ENCODE measurements at places on chromosomes 4 and X.

- H3K27ac ChIP-seq, result peak overlapping the region; percentile 50
- H3K27me3 ChIP-seq, result no peaks in the 10 kb centered on the region
- H3K4me1 ChIP-seq, result no peaks in the 10 kb centered on the region
- no peak for DNase-seq
Observed at GRCh38 chrX:56994375-56995270, 718 bp downstream of the SPIN3 start.

DNA sequence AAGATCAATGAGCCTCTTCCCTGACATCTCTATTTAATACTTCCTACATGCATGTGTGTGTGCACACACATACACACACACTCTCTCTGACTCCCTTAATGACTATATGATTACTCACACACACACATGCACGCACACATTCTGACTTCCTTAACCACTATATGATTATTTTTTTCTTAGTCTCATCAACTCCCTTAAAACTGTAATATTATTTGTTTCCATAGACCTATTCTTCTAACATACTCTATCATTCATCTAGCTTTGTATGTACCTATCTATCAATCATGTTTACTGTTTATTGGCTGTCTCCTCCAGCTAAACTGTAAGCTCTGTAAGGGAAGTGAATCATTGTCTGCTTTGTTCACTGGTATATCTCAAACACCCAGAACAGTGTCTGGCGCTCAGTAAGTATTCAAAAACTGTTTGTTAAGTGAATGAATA is 236.6 kb downstream of the RASL11B start:
- no peaks in the 10 kb centered on the region for H3K27me3 ChIP-seq
- DNase-seq, result no peak
- H3K36me3 ChIP-seq, result no peaks in the 10 kb centered on the region

GRCh38 chr4:15240764-15241163 is 187.1 kb upstream of the C1QTNF7 start:
- DNase-seq, result no peak
- no peak overlapping the region for H3K27ac ChIP-seq
- H3K27me3 ChIP-seq, result no peaks in the 10 kb centered on the region

DNA sequence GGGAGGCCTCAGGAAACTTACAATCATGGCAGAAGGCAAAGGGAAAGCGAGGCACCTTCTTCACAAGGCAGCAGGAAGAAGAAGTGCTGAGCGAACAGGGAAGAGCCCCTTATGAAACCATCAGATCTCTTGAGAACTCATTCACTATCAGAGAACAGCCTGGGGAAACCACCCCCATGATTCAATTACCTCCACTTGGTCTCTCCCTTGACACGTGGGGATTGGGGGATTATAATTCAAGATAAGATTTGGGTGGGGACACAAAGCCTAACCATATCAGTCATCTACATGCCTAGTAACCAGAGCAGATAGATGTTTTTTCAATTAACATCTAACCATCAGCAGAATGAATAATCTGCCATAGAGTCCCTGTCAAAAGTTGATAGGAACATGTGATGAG is 30.4 kb downstream of the FAM13A start:
- H3K27me3 ChIP-seq, result no peaks in the 10 kb centered on the region
- no peak overlapping the region for H3K27ac ChIP-seq
- H3K4me3 ChIP-seq, result no peak overlapping the region
- H3K36me3 ChIP-seq, result no peaks in the 10 kb centered on the region

DNA sequence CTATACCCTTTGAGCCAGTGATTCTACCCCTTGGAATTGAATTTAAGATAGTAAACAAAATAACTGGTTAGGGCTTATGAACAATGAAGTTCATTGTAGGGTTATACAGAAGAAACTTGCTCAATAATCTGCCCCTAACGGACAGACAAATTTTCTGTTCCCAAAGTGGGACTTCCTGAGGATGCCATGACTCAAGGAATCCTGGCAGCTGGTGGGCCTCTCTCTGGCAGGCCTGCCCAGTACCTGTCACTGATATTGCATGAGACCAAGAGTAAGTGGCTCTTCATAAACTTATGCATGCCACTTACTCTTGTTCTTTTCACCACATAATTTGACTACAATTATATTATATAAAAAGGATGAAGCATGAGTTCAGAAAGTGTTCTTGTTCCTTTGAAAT is 41.5 kb downstream of the GPRIN3 start:
- no peaks in the 10 kb centered on the region for H3K27me3 ChIP-seq
- no peaks in the 10 kb centered on the region for H3K36me3 ChIP-seq
- H3K4me1 ChIP-seq, result peaks cover 16% of the 10 kb centered on the region
- peak overlapping the region; percentile 53 for H3K27ac ChIP-seq
- no peak overlapping the region for H3K4me3 ChIP-seq

Measured in lung (tissue), 17 donors.